Spinal cord (tissue), 10 donors: ENCODE measurements at places on chromosomes 11 and 22.

- no peak for DNase-seq
These were observed 15.2 kb downstream of the POLR2F start for GRCh38 chr22:37968452-37969251.

GRCh38 chr11:104256525-104256924, 92.6 kb upstream of the PDGFD start:
- no peak for DNase-seq

GRCh38 chr11:119493712-119494111, 70.7 kb upstream of the THY1 start:
- DNase-seq = no peak

DNA sequence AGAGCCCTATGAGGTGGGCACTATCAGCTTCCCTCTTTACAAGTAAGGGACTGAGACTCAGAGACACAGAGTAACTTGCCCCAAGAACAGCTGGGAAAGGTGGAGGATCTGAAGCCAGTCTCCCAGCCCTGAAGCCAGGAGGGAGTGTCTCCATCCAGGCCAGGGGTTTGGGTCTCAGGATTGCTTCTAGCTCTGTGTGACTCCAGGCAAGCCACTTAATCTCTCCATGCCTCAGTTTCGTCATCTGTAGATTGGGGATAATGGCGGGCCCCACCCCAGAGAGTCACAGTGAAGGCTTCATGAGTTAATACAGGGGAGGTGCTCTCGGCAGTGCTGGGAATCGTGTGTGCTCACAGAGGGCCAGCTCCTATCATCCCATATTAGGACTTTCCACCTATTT, 10.5 kb downstream of the MAP4K2 start:
- DNase-seq = no peak

DNA sequence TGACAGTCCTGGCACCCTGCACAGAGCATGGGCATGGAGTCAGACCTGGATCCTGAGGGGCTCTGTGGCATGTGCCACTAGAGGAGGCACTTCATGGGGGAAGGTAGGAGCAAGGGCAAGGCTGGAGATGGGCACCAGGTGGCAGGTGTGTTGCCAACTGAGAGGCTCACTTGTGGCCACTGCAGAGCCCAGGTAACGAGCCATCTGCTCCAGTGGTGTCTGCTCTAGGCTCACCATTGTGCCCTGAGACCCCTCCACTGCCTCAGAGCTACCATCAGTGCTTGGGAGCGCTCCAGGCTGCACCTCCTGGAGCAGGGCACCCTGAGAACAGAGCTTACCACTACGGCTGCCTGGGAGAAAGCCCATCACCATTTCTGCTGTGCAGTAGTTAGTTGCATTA, 1.3 kb upstream of the ZDHHC8 start:
- peak; percentile 56 for DNase-seq

DNA sequence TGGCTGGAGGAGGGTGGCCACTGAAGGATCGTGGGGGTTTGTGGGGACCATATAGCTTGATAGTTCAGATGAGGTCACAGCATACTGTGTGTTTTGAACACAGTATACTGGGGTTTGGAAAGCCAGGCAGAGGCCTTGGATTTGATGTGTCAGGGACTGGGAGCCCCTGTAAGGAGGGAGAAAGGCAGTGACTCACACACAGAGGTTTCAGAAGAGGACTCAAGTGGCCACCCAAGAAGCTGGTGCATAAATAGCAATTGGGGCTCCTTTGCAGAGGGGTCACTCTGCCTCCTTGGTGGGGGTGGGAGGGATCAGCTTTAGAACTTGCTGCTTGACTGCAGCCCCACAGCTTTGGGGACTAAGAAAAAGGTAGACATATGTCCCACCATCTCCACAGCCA, 39.3 kb downstream of the SLC5A1 start:
- no peak for DNase-seq

DNA sequence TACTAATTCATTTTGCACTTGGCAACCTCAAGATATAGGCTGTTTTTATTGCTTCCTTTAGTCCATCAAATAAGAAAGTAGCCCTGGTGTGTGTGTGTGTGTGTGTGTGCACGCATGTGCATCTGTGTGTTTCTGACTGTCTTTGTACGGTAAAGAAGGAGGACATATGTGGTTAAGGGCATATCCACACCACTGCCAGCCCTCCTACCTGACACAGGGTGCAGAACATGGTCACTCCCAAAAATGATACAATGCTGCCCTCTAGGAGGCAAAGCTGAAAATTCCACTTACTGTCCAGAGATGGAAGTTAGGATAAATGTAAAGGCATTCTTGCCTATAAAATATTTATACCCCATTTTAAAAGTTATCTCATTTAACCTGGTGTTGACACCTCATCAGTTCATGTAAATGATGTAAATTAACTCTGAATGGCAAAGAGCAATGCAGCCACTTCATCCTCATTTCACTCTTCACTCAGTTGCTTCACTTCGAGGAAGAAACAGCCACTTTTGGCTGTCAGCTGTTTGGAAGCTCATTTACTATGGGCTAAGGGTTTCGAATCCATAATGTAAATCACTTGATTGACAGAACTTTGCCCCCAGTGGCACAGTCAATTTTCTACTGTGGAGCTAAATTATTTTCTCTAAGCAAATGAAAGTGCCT, 83.1 kb upstream of the MTNR1B start:
- peak; percentile 70 for DNase-seq

- DNase-seq = no peak
These were observed 626 bp downstream of the FLRT1 start for GRCh38 chr11:64036087-64037026.

- no peak for DNase-seq
These were observed 8.7 kb downstream of the FGF3 start for GRCh38 chr11:69810289-69811118.

GRCh38 chr11:22703040-22703439, 36.6 kb downstream of the GAS2 start:
- peak; percentile 14 for DNase-seq

DNA sequence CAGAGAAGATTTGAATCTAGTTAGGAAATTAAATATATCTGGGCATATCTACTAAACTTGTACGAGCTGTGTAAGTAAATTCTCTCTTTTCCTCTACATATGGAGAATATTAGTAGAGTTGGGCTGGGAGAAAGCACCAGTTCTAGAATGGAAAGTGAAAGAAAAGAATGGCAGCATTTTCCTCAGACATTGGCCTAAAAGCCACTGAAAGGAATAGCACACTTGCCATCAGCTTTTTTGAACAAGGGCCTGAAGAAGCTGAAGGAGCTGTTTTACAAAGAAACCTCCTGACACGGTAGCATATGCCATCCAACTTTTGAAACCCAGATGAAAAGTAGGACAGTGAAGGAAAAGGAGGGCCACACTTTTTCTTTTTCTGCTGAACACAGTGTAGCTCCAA, 1563.7 kb upstream of the TENM4 start:
- no peak for DNase-seq

- DNase-seq = no peak
These were observed 56.0 kb downstream of the ACER3 start for GRCh38 chr11:76916712-76917111.

GRCh38 chr11:64885367-64886286, 7.2 kb upstream of the EHD1 start:
- no peak for DNase-seq

DNA sequence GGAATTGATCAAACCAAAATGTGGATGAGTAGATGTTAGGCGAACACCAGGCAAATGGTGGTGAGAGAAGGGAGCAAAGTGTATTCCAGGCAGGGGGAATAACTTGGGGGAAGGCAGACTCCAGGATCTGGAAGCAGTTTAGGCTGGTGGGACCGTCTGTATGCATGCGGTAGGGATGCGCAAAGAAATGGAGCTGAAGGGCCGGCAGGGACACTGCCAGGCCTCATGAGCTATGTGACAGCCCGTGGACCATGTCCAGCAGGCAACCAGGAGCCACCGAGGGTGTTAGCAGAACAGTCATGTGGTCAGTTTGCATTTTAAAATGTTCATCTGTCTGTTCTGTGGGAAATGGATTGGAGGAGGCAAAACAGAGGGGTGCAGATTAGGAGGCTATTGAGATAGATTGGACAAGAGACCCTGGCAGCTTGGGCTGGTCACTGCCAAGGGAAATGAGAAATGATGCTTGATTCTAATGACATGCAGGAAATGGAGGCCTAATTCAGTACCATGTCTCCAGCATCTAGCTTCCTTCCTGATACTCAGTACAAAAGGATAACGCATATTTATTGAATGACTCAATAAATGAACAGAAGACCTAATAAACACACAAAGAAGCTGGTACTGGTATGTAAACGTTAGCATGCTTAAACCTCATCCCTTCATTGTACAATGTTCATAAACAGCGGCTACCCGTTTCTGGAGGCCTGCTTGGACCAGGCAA, 412.4 kb downstream of the BUD13 start:
- no peak for DNase-seq

GRCh38 chr11:41031551-41032060, 427.8 kb downstream of the LRRC4C start:
- DNase-seq = peak; percentile 13

GRCh38 chr11:95443386-95443785, 212.4 kb upstream of the SESN3 start:
- no peak for DNase-seq

DNA sequence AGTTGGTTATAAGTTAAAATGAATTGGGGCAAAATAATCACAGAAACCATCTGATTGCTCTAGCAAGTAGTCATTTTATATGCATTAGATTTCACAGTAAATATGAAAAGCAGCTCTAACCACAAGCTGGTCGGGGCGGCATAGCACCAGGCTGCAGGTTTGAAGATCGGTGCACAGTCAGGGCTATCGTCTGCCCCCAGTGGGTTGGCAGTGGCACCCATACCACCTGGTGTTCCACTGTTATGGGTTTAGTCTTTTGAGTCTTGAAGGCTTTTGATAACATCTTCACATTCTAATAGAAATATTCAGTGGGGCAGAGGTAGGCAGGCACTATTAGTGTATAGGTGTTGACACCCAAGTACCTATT, 62.1 kb downstream of the GRK3 start:
- no peak for DNase-seq

DNA sequence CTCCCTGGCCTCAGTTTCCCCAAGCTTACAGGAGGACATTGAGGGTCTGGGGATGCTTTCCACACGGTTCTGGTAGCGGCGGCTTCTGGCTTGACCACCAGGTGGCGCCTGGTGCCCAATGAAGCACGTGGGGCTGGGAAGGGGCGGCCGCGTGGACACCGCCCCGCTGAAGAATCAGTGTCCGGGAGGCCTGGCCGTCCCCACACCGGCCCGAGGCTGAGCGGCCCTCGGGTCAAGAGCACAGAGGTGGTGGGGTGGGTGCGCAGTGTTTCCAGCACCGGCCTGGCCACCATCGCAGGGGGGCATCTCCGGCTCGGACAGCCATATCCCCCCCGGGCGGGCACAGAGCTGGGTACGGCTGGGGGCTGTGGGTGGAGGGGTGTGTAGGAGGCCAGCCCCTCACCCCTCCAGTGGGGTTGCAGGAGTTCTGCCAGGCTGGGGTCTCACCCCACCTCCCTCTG, 27.8 kb upstream of the PPARA start:
- DNase-seq = peak; percentile 83

DNA sequence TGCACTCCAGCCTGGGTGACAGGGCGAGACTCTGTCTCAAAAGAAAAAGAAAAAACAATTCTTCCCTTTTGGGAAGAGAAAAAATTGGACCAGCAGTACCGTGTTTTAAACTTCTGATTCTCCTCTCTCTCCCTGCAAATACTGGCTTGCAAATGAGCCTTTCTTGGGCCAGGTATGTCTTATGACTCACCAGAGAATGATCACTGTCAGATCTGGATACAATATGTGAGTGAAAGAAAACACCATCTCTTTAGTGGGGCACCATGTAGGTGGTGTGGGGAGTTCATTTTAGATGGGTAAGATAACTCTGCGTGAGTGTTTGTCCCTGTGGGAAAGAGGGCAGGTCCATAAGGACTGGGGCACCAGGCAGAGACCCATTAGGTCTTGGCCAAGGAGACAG, 2.4 kb upstream of the SCGB2A2 start:
- no peak for DNase-seq

- DNase-seq = no peak
These were observed 33.0 kb downstream of the ATXN10 start for GRCh38 chr22:45704648-45705047.

GRCh38 chr11:24754406-24754805, 257.6 kb downstream of the LUZP2 start:
- DNase-seq = no peak

DNA sequence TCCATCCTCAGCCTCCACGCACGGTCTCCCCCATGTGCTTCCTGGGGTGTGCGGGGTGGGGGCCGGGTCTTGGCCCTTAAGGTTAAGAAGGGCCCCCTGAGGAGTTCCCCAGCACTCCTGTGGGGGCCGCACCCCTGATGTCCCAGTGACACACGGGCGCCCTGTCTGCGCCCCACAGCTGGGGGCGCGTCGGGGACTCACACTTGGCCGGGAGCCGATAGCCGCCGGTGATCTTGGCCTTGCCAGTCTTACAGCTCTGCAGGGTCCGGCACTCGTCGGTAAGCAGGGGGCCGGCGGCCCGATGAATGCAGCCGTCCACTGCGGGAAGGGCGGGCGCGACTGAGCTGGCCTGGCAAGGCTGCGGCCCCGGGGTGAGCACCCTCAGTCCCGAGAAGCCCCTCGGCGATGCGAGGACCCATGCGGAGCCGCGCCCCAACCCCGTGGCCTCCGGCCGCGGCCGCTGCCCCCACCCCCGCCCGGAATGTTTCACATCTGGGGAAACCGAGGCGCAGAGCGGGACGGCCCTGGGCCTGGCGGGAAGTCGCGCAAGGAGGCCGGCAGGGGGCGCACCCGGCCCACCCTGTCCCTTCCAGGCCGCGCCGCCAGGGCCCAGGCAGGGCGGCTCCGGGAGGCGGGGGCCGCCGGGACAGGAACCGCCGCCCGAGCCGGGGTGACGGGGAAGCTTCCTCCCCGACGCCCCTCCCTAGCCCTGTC, 13.9 kb downstream of the OTUB1 start:
- no peak for DNase-seq

GRCh38 chr11:75140269-75141138, 10.4 kb upstream of the SLCO2B1 start:
- DNase-seq = peak; percentile 46

DNA sequence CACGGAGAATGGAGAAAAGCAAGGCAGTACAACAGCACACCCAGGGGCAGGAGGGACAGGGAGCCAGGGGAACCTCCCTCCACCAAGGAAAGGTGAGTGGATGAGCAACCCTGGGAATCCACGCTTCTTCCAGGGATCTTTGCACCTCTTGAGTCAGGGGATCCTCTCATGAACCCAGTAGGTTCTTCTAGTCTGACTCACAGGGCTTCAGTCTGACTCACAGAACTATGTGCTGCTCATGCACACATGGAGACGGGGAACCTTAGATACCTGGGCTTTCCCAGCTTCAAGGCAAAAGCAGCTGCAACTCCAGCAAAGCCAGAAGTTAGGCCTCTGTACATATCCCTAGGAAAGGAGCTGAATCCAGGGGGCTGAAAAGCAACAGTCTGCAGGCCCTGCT, 1021.4 kb upstream of the TENM4 start:
- no peak for DNase-seq

GRCh38 chr11:48008951-48009270, 28.6 kb downstream of the PTPRJ start:
- no peak for DNase-seq

- DNase-seq = no peak
These were observed 22.3 kb downstream of the ARHGAP42 start for GRCh38 chr11:100709233-100709957.
